Endodermal cell (in vitro differentiated cells): ENCODE measurements at places on chromosomes 7 and 10.

- no peak for DNase-seq
Observed at GRCh38 chr7:81839708-81840369, 70.0 kb upstream of the HGF start.

DNA sequence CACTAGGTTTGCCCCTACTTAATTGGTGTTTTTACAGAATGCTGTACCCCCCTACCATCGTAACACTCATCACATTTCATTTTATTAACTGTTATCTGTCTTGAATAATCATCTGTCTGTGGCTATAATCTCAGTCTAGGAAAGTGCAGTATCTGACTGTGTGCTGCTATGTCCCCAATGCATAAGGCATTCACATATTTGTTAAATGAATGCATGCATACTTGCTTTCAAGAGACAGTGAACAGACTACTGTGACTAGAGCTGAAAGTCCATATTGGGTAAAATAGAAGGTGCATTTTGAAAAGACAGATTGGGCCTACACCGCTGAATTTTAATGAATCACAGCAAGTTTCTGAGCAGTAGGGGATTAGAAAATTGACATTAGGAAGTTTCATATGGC, 112.3 kb downstream of the ARHGAP12 start:
- no peak for DNase-seq

DNA sequence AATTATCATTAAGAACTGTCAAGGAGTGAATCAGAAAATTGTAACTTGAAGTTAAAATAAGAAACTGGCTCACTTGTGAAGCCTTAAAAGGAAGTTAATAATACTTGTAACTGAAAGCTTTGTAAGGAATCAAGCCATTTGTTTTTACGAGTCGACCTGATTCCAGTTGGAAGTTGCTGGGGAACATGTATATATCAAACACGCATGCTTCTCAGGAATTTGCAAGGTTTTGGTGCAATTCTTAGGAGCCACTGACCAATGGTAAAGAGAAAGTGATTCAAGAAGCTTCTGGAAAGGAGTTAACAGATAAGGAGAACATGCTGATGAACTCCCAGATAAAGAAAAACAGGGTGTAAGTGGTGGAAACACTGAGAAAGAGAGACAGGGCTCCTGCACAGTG, 56.4 kb downstream of the ETV1 start:
- DNase-seq: no peak

GRCh38 chr7:141012044-141012685, 2.6 kb downstream of the MRPS33 start:
- DNase-seq: peak; percentile 91

GRCh38 chr10:33211106-33211878, 123.2 kb downstream of the NRP1 start:
- DNase-seq: peak; percentile 66

DNA sequence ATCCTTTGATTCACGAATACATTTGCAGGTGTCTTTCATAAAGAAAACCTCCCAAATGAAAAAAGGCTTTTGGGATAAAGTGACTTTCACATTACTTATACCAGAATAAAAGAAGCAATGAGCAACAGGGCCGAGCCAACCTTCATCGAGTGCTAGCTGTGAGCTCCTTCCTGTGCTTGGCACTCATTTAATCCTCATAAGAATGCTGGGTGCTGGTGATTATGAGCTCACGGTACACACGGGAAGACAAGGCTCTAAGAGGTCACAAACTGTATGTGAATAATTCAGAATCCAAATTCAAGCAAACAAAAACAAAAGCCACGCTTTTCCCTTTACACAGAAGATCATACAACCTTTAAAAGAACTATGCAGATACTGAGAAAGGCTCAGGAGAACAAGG, 156.2 kb downstream of the COBL start:
- no peak for DNase-seq

- no peak for DNase-seq
Observed at GRCh38 chr7:23476286-23477156, 6.2 kb upstream of the IGF2BP3 start.

GRCh38 chr10:2119316-2119715, 382.0 kb upstream of the ADARB2 start:
- DNase-seq: no peak

GRCh38 chr10:74165530-74165901, 14.5 kb downstream of the ADK start:
- no peak for DNase-seq

GRCh38 chr7:103888603-103889153, 100.8 kb downstream of the RELN start:
- no peak for DNase-seq

DNA sequence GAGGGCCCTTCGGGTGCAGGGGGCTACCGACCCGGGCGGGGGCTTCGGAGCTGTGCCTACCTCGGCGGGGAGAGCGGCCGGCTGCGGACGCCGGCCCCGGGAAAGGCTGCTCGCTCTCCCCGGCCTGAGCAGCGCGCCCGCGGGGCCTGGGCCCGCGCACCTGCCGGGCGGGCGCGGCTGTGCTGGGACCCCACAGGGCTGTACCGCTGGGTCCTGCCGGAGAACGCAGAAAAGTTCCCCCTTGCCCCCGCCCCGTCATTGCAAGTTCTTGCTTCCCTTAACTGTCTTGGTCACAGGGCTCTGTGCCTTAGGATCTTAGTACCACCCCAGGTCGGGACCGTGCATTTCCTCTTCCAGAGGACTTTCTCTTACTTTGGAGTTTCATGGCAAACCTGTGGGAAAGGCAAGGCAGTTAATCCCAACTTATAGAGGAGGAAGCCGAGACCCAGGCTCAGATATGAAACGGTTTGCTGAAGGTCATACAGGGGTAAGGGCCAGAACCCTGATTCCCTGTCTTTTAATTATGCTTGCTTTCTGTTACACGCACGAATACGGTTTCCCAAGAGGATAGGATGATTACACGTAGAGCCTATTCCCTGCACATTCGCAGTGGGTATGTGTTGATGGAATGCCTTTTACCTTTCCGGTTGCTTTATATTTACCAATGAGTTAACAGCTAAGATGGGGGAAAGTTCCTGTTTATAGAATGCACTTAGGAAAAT, 652 bp downstream of the PCGF5 start:
- DNase-seq: no peak

GRCh38 chr10:71316786-71317160, 2.3 kb upstream of the SLC29A3 start:
- DNase-seq: no peak

- DNase-seq: no peak
Observed at GRCh38 chr10:2173327-2173726, 436.0 kb upstream of the ADARB2 start.

DNA sequence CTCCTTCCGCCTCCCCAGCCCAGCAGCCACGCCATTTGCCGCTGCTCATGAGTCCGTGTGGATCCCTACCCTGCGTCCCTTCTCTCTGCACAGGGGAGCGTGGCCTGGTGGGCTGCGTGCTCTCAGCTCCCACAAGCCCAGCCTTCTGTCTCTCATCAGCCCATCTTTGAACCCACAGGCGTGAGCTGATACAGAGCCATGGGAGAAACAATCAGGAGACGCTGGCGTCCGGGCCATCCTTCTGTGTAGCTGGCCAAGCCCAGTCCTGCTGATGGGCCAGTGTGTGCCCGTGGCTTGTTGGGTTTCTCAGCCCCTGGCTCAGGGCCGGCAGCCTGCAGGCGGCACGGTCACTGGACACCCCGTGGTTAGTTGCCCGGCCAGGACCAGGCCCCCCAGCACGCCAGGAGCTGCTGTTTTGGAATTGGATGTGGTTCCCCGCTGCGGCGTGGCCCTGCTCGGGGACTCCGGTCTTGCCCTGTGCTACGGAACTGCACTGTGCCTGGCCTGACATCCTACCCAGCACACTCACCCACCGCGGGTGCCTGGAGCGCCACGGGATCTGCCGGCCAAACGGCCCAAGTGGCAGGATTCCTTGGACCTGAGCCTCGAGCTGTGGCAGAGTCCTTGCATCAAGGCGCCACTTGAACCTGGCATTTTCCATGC, 88.9 kb downstream of the ELFN1 start:
- DNase-seq: peak; percentile 45

DNA sequence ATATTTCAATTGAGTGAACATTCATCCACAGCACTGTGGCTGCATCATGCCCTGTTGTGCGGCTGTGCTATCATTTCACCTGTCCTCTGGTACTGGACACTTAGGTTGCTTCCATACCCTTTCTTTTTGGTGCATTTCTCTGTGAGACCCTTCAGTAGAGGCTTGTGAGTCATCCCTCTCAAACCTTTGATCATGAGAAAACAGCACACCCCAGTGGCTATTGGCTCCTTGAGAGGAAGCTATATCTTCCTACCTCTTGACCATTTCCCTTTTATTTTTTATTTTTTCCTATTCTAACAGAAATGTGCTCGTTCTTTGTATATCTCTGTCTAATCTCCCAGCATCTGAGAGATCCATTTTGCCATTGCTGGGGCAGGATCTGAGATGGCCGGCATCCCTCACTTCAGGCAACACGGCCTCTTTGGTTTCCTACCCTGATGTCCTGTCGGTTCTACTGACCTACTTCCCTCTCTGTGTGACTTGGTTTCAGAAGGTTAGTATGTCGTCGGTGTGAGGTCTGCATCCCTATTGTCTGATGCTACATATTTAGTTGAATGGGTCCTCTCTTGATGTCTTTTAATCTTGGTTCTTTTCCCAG, 23.8 kb upstream of the PIK3AP1 start:
- DNase-seq: peak; percentile 71

DNA sequence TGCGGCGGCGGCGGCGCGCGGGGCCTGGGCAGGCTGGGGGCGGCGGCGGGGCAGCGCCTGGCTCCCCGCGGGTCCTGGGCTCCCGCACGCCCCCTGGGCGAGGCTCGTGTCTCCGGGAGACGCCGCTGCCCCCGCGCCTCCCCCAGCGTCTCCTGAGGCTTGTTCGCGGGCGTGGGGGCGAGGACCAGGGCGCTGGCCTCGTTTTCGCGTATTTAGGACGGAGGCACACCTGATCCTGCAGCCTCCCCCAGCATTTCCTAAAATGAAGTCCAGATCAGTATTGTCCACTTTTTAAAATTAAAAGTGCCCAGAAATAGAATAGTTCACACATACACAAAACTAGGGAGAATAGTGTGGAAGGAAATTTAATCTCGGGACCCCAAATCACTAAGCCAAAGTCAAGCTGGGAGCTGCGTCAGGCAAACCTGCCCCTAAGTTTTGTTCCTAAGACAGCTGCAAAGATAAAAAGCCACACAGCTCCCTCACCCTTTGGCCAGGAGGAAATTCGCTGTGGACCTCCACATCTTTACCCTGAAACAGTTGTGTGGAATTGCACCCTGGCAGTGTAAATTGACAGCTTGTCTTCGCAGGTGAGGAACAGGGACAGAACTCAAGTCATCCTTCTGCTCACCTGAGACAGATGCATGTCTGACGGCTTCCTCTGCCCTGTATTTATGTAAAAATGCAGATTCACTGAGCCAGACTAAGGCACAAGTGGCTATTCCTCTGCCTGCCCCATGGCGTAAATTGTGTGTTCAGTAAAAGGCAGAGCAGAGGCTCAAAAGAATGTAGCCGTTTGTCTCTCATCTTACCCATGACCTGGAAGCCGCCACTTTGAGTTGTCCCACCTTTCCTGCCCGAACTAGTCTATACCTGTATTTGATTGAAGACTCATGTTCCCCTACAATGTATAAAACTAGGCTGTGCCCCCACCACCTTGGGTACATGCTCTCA, 740 bp downstream of the GALNT11 start:
- peak; percentile 52 for DNase-seq

DNA sequence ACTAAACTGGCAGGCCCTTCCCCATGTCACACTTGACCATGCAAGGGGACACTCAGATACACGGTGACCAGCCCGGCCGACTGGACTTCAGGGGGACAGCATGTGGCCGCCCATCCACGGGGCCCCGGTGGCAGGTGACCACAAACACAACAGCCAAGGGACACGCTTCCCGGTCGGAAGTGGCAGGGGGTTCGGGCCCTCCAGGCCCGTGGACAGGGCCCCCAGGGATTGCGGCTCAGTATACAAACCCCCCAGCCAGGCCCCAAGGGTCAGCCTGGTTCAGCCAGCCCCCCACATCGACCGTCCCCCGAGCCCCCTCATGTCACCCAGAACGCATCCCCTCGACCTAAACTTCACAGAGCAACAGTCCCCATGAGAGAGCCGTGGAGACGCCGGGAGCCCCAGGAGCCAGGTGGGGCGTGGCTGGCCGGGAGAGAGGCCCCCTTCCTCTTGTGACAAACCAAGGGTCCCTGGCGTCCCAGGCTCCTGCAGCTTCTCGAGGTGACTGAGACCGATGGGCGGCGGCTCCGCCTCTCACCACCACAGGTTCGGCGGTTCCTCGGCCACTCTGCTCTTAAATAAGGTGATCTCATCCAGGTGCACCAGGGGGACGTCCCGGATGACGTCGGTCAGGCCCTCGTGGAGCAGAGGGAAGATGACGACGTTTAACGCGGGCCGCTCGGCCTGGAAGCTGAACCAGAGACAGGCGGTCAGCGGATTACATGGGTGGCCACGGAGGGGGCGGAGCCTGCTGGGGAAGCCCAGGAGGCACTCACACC, 57.8 kb upstream of the TNRC18 start:
- peak; percentile 61 for DNase-seq

GRCh38 chr7:24395512-24395911, 111.5 kb downstream of the NPY start:
- DNase-seq: peak; percentile 68

DNA sequence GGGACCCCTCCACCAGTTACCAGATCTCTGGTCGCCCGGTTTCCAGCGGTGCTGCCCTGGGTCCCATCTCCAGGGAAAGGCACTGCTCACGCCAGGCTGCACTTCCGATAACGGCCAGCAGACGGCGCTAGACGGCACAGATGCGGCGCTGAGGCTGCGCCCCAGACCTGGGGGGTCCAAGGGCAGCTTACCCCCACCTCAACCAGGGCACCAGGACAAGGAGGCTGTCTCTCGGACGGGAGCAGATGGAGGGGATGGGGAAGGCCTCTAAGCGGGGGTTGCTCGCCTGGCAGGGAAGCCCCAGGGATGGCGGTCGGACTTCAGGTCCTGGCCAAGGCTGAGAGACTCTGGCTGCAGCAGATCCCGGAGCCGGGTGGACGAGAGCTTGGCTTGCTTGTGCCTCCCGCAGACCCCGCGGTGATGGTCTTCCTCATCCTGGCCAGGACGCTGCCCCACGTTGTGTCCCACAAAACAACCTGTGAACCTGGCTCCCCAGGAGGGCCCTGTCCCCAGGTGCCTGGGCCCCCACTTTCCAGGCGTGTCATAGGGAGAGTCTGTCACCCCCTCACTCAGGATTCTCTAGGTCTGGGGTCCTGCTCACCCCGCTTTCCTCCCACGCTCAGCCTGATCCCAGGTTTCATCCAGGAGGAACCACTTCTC, 23.9 kb upstream of the ZNF716 start:
- DNase-seq: no peak

DNA sequence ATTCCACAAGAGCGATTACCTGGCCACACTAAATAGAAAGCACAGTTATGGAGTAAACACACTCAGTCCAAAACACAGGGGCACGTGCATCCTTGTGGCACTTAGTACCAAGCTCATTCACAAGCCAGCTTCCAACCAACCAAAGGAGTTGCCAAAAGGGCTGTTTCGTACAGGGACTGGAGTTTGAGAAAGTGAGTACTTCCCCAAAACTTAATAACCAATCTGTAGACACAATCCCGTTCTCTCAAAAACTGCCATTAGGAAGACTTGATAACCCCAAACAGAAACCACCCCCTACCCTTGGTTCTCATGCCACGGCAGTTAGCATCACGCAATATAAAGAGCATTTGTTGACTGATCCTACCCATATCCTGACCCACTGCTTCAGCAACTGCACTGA, 166.2 kb upstream of the ASAH2 start:
- no peak for DNase-seq

- DNase-seq: peak; percentile 62
Observed at GRCh38 chr7:65233409-65234034, 140.1 kb upstream of the ZNF92 start.

GRCh38 chr7:155580367-155580766, 34.0 kb upstream of the CNPY1 start:
- no peak for DNase-seq

- DNase-seq: no peak
Observed at GRCh38 chr10:7547829-7548228, 118.9 kb downstream of the ITIH5 start.
